NCI-H774 (cell line): ENCODE measurements at places on chromosomes 3 and 15.

- no peak for DNase-seq
Observed at GRCh38 chr15:83889995-83890394, 236.1 kb downstream of the ADAMTSL3 start.

DNA sequence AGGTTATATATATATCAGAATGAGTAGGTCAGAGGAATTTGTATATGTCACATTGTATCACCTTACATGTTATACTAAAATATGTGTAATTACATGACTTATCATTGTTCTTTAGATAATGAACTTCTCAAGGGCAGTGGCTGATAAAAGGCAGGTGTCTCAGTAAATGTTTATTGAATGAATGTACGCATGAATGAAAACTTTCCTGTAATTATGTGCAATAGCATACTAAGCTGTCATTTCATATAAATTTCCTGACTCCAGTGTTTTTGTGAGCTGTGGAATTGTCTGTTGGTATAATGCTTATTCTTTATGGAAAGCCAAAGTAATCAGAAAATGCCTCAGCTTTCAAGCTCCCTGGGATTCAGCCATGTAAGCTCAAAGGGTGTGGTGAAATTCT lies 4.2 kb downstream of the TBC1D23 start:
- DNase-seq, result peak; percentile 50

- DNase-seq, result peak; percentile 40
Observed at GRCh38 chr3:43691120-43691995, 620 bp downstream of the ABHD5 start.

GRCh38 chr15:61916104-61916503 lies 144.1 kb downstream of the VPS13C start:
- peak; percentile 12 for DNase-seq

- DNase-seq, result no peak
Observed at GRCh38 chr3:133988631-133989161, 41.0 kb downstream of the SLCO2A1 start.

DNA sequence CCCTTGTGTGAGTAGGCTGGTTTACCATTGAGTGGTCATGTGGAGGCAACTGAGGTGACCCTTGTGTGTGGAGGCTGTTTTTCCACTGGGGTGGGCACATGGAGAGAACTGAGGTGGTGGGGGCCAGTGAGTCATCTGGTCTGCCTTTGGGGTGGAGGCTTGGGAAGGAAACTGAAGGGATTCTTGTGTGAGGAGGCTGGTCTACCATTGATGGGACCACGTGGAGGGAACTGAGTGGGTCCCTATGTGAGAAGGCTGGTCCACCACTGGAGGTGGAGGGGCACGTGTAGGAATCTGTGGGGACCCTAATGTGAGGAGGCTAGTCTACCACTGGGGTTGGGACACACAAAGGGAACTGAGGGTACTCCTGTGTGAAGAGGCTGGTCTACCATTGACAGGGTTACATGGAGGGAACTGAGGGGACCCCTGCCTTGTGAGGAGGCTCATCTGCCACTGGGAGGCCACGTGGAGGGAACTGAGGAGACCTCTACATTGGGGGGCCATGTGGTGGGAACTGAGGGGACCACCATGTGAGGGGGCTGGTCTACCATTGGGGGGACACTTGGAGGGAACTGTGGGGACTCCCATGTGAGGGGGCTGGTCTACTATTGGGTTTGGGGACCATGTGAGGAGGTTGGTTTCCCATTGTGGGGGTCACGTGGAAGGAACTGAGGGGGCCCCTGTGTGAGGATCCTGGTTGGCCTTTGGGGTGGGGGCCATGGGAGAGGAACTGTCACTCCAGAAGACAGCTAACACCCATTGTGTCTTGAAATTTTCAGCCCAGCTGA lies 164.5 kb downstream of the WNT7A start:
- DNase-seq, result no peak

DNA sequence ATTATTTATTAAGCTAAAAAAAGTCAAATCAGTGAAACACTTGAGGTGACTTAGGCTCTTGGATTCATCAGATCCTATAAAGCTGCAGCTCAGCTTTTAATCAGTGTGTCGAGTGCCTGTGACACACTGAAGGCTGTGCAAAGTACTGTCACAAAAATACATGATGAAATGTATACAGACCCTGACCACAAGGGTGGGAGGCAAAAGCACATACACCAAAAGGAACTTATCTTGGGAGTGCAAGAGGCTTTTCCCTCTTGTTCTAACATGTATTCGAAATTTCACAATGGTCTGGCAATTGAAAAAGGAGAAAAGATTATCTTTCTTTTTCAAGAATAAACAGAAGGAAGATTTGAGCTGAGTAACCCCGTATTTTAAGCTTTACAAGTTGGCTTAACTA lies 35.9 kb downstream of the VGLL4 start:
- no peak for DNase-seq

DNA sequence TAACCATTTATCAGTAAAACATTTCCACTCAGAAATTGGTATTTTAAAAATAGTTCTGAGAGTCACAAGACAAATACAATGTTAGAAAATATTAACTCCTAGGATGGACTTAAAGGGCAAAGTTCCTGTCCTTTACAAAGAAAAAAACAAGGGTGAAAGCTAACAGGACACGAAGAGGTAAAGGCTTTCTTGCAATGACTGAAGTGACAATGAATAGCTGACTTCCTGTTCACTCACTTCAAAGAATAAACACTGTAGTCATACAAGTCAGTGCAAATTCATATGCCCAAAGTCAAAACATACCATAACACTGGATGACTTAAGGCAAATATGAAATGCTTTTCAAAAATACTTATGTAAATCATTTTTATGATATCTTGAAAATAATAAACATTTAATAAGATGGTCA lies 1389.8 kb upstream of the ALCAM start:
- DNase-seq, result no peak

GRCh38 chr15:70424937-70425411 lies 327.3 kb upstream of the TLE3 start:
- no peak for DNase-seq
